Glomerular endothelial cell (primary cell): ENCODE measurements at places on chromosomes 2 and 18. TPM values are rescaled to one million over a fixed set of nuclear protein-coding genes. Genes with fewer than 3 reads are reported as not detected.

GRCh38 chr2:76268902-76269620 lies 558.3 kb upstream of the GCFC2 start:
- DNase-seq, result no peak

DNA sequence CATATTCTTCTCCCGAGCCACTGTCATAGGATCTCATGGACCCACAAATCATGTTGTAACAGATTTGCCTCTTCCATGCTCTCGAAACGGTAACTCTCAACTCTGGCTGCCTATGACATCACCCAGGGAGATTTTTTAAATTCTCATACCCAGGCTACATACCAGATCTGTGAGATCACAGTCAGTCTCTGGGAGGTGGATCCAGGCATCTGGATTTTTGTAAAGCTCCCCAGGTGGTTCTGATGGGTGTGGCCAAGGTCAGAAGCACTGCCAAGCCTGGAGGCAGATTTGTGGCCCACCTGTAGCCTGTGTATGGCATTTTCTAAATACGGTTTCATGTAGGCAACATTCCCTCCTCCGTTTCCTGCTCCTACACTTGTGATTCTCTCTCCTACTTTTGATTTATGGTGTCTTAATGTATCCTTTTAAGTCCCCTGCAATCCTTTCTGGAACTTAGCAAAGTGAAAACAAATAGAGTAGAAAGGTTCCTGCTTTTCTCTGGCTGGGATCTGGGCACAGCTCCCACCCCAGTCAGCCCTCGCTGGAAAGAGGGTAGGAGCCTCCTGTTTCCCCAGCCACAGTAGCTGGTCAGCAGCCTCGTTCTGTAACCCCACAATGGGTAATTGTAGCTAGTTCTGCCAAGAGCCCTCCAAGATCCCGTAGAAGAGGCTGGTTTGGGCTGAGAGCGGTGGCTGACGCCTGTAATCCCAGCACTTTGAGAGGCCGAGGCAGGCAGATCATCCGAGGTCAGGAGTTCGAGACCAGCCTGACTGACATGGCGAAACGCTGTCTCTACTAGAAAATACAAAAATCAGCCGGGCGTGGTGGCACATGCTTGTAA lies 96.2 kb downstream of the KLHL29 start:
- DNase-seq, result no peak

GRCh38 chr2:238574490-238575271 lies 148.0 kb downstream of the ASB1 start:
- no peak for DNase-seq

DNA sequence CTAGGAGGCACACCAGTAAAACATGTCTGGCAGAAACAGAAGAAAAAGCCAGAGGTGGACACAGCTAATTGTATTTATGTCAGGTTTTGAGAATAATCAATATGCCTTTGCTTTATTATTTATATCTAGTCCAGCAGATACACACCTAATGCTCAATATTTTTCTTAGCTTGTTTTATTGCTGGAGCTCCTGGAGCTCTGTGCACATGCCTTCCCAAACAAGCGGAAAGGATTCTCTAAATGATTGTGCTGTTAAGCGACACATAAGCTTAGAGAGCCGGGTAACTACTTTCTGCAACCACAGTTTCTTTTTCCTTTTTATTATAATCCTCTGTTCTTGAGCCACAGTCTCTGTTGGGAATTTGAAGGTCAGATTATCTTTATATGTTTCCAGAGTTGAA lies 177.3 kb upstream of the ST6GAL2 start:
- no peak for DNase-seq

- no peak for DNase-seq
Measured at GRCh38 chr18:43547456-43547855, 270.2 kb upstream of the SYT4 start.

DNA sequence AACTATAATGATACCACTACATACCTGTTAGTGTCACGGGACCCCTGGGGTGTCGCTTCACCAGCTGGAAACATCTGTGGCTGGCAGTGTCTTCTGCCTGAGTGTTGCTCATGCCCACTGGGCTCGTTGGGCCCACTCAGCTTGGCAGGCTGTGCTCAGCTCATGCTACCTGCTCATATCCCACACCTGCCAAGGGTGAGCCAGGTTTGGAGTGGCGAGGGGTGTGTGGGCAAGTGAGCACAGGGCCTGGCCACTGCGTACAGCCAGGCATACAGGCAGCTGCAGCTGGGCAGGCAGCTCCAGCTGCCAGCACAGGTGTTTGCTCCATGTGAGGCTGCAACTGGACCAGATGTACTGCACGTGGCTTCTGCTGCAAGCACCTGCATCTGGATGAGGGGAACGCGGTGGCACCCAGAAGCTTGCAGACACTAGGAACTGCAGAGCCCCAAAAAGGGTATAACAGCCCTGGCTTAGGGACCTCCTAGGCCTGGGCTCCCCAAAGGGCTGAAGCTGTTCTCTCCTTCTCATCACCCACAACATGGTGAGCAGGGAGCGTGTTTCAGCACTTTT lies 70.1 kb downstream of the SUCLG1 start:
- DNase-seq, result no peak

DNA sequence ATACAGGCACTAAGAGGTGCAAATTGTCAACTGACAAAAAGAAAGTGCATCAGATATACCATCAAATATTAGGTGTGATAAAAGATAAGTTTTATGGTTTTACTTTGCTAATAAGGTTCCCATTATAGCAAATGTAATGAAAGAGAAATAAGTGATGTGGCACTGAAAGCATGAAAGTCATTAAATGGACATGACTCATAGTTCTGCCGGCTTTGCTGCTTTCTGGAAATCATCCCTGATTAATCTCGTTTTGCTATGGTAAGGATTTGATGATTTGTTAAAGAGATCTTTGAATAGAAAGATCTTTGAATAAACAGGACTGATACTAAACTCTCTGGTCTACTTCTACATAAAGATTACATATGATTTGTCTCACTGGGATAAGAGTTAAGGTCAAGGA lies 72.7 kb downstream of the CLIP4 start:
- no peak for DNase-seq

DNA sequence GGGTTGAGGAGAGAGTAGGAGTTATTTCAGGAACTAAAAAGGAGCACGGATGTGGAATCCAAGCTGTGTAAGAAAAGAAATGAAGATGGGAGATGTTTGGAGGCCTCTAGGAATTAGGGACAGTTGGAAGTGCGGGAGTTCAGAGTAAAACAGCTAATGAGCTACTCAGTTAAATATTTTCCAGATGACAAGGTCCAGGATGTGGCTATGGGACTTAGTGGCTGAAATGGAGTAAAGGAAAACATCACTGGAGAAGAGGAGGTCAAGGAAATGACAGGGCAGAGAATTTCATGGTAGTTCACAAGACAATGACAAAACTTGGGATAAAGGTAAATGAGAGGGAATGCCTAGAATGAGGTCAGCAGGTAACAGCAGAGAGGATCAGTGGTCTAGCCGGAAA lies 13.0 kb downstream of the GPR155 start:
- no peak for DNase-seq

- DNase-seq, result no peak
Measured at GRCh38 chr2:238558456-238559099, 131.9 kb downstream of the ASB1 start.

GRCh38 chr2:61253136-61253535 lies 91.1 kb downstream of the C2orf74 start:
- DNase-seq, result no peak

DNA sequence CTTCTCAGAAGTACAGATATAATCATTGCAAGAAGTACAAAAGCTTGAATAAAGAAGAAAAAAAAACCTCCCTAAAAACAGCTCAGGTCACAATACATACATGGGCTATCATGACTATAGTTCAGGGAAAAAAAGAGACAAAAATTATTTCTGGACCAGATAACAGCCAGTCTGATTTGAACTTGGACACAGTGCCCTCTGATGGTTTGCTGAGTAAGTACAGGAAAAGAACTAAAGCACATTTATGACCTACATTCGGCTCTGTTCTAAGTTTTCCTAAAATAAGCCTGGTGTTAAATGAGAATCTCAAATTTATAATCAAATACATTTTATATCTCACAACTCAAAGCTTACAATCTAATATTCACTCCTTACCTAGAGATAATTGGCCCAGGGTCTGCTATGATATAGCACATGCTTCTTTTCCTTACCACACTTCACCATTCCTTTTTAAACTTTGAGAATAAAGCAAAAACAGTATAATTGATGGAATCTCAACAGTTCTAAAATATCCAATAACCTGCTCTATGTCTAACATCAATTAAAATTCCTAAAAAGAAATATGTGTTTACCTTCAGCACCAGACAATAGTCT lies 81.1 kb downstream of the RAPH1 start:
- DNase-seq, result peak; percentile 36

- no peak for DNase-seq
Measured at GRCh38 chr18:56953428-56954198, 193.3 kb upstream of the BOD1L2 start.

DNA sequence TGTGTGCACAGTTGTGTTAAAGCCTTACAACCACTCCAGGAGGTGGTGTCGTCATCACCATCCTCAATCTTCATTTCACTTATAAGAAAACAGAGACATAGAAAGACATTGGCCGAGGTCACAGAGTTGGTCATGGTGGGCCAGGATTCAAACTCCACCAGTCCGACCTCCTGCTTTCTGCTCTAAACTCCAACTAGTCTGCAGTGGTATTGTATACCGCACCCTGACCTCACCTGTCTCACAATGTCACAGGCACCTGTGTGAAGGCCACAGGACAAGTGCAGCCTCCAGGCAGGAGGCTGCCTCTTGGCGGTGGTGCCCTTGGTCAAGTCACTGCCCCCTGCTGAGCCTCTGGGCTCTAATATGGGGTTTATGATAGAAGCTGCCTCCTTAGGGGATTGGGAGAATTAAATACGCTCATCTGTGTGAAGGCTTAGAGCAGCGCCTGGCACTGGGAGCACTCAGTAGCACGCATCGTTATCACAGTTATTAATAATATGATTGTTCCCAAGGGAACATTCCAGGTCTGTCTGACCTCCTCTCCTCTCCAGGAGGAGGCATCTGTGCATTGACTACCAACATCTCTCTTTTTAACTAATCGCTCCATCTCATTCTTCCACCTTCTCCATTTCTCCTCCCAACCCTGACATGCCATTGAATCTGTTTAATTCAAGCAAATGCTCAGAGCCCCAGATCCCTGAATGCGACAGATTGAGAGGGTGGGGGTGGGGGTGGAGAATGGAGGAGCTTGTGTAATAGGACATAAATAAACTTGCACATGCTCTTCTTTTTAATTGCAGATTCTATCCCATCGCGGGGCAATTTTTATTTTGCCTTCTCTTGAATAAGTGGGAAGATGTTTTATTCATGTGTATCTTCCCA lies 112.7 kb downstream of the MCFD2 start:
- no peak for DNase-seq

- DNase-seq, result no peak
Measured at GRCh38 chr18:59697236-59697932, at the start of gene CCBE1. CCBE1 (minus strand) TSS chr18:59697423.

- DNase-seq, result no peak
Measured at GRCh38 chr18:770583-770961, 41.5 kb downstream of the YES1 start.

DNA sequence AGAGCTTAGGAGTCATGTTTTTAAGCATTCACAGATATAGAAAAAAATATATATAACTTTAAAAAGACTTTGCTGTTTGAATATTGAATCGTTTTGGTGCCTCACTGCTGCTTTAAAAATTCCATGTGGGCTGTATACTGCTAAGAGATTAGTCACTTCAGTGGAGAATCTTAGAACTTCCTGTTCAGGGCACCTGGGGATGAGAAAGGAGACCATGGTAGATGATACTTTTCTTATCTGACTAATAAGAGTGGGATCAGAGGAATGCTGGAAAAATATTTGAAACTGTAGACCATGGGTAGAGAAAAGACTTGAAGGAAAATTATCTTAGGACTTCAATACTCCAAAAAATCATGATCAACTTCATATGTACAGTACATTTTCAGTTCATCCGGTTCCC lies 442.2 kb upstream of the SETBP1 start:
- no peak for DNase-seq

DNA sequence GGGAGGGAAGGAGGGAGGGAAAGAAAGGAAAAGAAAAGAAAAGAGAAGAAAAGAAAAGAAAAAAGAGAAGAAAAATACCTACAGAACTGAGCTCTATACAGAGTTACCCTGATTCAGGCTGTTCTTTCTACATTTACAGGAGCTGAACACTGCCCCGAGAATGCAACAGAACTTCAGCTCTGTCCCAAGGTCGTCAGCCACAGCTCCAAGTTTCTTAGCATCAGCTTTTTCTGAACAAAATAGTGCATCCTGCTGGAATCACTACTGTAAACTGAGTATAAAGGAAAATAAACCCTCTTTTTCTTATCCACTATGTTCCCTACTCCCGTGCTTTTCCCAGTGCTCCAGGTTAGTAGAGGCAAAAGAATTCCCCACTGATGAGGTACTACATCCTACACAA lies 4.7 kb upstream of the PPP4R1 start:
- no peak for DNase-seq

- DNase-seq, result no peak
Measured at GRCh38 chr2:12710301-12710700, 6.4 kb upstream of the TRIB2 start.

GRCh38 chr18:8685141-8685913 lies 20.0 kb upstream of the MTCL1 start:
- DNase-seq, result no peak

- DNase-seq, result no peak
Measured at GRCh38 chr2:201546576-201546975, 95.0 kb downstream of the STRADB start.

- no peak for DNase-seq
Measured at GRCh38 chr2:180450841-180451240, 443.7 kb upstream of the CWC22 start.

The CCDC148 gene
- total RNA-seq, result 0.35 and 1.2 TPM in 2 replicates

The HTR2B gene
- 0.19 and 1.2 TPM in 2 replicates for total RNA-seq

The GPR35 gene
- total RNA-seq, result 0.23 and 0.24 TPM in 2 replicates

The IL36A gene
- not detected in 2 replicates for total RNA-seq

The GAL3ST2 gene
- total RNA-seq, result not detected in 2 replicates

The ARHGAP15 gene
- not detected in 2 replicates for total RNA-seq

The MC2R gene
- total RNA-seq, result not detected in 2 replicates

The TSN gene
- total RNA-seq, result 46.9 and 53.3 TPM in 2 replicates
